ENCODE measurements at places on chromosomes 11 and 22.

DNA sequence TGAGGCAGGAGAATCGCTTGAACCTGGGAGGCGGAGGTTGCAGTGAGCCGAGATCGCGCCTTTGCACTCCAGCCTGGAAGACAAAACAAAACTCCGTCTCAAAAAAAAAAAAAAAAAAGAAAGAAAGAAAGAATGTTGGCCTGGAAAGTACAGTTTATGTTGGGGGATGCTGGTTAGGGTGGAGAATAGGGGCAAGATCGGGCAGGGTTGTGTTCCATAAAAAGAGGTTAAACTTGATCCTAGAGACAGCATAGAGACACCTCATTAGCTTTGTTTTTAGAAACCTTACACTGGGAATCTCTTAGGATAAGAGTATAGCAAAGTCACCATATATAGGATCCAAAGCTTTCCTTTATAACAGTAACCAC is 1.9 kb upstream of the FTH1 start:
- no peak for DNase-seq

GRCh38 chr11:114564831-114565230 is 5.2 kb upstream of the NXPE1 start:
- no peak for DNase-seq

GRCh38 chr11:2383852-2384804 is 7.0 kb downstream of the CD81 start:
- no peak for DNase-seq

DNA sequence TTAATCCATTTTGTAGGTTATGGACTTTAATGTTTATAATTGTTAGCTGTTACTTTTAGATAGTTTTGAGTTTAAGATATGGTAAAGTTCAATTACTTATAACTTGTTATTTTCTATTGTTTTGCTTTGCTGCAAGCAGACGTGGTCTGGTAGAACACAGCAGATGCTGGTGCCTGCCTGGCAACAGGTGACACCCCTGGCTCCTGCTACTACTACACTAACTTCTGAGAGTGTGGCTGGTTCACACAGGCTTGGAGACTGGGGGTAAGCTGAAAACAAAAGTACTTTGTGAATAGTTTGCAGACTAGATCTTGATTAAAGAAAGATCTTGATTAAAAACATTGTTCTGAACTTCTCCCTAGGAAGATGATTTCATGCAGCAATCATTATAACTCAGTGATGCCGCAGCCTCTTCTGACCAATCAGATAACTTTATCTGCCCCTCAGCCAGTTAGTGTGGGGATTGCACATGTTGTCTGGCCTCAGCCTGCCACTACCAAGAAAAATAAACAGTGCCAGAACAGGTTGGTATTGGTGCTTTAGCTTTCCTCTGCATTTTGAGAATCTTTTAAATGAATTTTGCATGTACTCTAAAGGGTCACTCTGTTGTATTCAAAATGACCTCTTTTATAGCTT is 90.4 kb downstream of the HIPK3 start:
- no peak for DNase-seq

GRCh38 chr22:36227806-36228205 is 11.5 kb downstream of the APOL2 start:
- no peak for DNase-seq

DNA sequence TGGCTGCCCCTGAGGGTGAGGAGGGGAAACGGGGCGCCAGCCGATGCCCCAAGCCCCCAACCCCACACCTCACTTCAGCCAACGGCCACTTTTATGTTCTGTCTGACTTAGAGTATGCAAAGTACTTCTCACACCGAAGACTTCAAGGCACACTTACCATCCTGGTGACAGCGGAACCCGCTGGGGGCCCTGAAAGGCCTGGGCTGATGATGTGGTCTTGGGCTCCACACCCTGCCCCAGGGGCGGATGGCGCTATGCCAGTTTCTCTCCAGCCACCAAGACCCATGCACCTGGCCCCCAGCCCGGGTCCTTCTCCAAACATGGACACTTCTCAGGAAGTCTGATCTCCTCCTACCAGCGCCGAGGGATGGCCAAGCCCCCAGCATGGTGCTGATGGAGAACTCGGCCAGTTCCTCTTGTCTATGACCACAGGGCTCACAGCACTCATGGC is 175.4 kb downstream of the CTTN start:
- DNase-seq, result no peak

DNA sequence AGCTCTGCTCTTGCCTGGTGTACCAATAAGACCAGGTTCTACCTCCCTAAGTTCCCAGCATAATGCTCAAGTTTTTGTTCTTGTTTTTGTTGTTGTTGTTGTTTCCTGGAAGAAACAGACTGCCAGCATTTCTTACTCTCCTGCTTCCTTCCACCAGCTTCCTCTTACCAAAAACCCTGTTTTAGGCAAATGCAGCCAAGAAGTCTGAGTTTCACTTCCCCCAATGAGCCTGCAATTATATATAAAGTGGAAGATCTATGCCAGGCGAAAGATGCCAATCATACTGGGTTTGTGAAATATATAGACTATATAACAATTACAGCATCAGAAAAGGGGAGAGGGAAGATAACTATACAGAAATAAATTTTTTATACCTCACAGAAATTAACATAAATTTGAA is 931.5 kb upstream of the FAT3 start:
- no peak for DNase-seq

- DNase-seq, result no peak
Observed at GRCh38 chr22:31828739-31829138, 74.9 kb downstream of the DEPDC5 start.
